ENCODE measurements at places on chromosomes 1 and 21.

DNA sequence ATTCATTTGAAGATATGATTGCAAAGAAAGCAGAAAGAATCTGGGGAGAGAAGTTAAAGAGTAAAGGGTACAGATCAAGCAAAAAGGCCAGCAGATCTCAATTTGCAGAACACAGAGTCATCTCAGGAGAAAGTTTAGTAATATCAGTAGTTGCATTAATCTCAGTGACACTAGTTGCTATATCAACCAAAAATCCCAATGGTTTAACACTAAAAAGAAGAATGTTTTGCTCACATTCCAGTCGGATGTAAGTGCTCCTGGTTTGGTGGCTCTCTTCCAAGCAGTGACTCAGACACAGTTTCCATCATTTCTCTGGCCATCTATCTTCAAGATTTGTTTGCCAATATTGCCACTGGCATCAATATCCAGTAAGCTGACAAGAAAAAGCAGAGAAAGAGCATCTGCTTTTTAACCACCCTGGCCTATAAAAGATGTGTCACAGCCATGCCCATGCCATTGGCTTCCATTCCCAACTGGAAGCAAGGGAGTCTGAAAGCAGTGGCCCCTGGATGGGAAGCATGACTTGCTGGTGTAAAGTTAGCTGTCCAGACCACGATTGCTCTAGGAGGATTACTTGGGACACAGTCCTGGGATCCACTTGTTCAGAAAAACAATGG lies 45.5 kb upstream of the AIM2 start:
- DNase-seq, result peak; percentile 56

- no peak for DNase-seq
These were observed 7.6 kb downstream of the TSNAX start for GRCh38 chr1:231536099-231536498.

DNA sequence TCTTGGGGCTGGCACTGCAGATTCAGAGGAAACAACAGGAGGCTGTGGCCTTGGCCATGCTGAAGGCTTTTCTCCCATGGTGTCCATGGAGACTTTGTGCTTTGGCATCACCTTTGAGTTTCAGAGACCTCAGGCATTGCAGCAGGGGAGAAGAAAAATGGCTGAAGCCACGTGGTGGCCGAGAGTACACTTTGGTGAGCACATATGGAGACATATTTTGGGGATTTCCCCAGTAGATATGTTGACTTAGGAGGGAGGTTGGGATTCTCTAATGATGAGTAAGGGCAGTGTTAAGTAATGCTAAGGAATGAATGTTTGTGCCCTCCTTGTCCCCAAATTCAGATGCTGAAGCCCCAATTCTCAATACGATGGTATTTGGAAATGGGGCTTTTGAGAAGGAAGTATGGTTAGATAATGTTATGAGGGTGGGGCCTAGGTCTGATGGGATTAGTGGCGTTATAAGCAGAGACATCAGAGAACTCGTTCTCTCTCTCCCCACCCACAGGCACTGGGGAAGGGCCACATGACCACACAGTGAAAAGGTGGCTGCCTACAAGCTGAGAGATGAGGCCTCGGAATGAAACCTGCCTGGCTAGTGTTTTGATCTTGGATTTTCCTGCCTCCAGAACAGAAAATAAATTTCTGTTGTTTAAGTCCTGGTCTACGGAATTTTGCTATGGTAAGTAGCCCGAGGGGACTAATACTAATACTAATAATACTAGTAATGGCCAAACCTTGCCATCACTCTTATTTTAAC lies 98.6 kb downstream of the TBX19 start:
- no peak for DNase-seq

DNA sequence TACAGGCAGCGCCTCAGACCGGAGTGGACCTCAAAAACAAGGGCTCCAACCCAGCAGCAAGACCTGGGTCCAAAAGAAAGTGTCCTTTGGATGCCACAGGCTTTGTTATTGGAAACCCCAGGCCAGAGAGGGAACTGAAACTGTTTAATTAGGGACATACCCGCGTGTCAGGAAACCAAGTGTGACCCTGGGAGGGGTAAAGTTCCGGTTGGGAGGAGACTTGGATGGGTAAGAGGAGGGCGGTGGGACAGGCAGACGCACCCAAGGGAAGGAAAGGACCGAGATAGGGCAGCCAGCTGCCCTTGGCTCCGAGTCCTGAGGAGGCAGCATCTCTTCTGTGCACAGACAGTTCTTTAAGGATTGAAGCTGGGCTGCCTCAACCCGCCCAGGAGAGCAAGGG lies 71.4 kb downstream of the CDC7 start:
- no peak for DNase-seq

DNA sequence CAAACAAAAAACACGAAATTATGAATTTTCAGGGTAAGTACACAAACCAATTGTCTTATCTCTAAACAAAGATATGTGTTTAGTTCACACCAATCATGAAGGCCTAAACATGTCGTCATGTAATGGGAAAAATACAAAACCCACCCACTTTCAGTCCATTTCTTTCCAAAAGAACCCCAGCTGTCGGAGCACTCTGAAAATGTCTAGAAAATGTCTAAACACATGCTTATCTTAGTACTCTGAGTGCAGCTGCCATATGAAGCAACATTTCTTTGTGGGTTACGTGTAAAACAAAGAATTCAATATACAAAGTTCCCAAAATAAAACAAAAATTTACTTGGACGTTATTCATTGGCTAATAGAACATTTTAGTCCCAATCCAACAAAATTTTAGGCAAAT lies 22.7 kb downstream of the SERBP1 start:
- no peak for DNase-seq

GRCh38 chr1:193569096-193569982 lies 382.9 kb upstream of the B3GALT2 start:
- no peak for DNase-seq

GRCh38 chr1:234435620-234436019 lies 43.4 kb downstream of the TARBP1 start:
- DNase-seq, result no peak

- no peak for DNase-seq
These were observed 60.3 kb downstream of the GALNT2 start for GRCh38 chr1:230127105-230128054.

DNA sequence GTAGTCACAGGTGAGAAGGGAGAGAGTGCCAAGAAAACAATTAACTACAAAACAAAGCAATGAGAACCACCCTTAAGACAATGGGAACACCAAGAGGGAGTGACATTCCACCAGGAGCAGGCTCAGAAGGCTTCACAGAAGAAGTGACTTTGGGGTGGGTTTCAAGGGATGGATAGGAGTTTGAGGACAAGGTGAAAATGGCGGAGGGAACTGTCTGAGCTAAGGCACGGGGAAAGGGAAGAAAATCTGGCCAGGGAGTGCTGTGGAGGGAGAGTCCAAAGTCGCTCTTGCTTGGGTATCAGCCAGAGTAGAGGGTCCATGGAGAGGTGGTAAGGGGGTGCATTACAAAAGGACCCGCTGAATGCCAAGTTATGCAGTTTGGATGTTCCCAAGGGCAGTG lies 87.3 kb downstream of the CAMK2N1 start:
- DNase-seq, result no peak

DNA sequence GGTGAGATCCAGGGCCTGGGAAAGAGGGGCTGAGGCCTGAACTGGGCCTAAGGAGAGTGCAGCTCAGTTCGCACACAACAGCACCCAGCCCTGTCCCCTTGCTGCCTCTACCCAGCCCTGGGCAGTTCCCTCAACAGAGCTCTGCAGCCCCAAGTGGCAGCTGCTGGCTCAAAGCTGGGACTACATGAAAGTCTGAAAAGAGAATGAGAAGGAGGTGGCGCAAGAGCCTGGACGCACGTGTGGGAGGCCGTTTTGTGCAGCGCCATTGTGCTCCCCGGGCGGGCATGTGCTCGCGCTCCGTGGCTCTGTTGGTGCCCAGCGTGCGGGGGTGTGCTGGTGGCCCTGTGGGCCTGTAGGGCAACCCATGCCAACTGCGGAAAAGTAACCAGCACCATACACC lies 10.3 kb downstream of the GPR37L1 start:
- DNase-seq, result no peak

DNA sequence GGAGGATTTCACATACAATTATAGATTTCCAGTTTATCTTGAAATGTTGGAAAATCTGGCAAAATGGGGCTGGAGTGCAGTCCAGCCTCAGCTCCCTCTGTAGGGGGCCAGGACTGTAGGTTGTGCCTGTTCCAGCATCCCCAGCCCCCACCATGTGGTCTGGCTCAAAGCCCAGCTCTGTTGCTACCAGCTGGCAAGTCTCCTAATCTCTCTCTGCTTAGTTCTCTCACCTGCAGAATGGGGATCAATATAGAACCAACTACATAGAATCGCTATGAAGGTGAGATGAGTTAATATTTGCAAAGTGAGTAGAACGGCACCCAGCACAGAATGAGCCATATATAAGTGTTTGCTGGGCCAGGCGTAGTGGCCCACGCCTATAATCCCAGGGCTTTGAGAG lies 50.0 kb upstream of the TARDBP start:
- DNase-seq, result peak; percentile 45

DNA sequence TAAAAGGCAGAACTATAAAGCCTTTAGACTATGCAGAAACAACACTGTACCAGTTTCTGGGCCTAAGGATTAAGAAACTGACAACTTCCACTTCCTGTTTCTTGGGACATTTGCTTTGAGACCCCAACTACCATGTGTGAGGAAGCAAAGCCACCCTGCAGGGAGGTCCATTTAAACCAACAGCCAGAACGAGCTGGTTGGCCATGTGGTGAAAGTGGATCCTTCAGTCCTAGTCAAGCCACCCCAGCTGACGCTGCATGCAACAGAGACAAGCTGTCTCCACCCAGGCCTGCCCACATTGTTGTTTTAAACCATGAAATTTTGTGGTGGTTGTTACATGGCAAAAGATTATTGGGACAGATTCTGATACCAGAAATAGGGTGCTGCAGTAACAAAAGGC lies 31.8 kb upstream of the SLFNL1 start:
- DNase-seq, result no peak

DNA sequence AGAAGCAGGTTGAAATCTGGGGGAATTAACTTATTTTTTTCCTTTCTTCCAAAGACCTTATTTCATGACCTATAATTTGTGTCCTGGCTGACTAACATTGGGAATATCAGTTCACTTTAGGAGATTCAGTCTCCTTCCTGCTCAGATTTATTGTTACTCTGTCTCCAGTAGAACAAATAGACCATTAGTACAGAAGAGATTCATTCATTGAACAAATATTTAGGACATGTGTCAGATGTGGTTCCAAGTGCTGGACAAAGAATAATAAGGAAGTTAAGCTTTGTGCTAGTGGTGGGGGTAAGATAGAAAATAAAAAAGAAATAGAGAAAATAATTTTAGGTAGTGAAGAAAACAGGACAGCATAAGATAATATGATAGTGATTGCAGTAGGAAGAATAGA lies 20.3 kb downstream of the ZMYM4 start:
- no peak for DNase-seq

GRCh38 chr1:53681977-53682685 lies 56.8 kb downstream of the GLIS1 start:
- DNase-seq, result peak; percentile 37

DNA sequence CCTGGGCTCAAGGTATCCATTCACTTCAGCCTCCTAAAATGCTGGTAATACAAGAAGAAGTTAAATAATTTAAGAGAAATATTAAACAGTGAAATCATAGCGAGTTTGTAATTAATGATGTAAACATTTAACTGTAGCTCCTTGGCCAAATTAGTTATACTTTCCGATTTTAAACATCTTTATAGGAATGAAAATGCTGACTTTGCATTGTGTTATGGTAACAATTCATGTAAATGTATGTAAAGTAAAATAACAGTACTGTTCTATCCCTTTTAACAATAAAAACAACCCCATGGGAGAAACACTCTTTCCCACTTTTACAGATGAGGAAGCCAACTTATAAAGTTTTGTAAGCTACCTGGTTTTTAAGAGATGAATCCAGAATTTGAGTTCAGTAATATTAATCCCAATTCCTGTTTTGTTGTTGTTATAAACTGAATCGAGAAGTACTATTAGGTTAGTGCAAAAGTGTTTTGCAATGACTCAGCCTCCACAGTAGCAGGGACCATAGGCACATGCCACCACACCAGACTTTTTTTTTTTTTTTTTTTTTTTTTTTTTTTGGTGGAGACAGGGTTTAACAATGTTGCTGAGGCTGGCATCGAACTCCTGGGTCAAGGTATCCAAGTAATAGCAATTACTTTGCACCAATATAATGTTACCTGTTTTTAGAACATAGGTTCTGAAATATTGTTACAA lies 1360.4 kb downstream of the BRINP3 start:
- no peak for DNase-seq

DNA sequence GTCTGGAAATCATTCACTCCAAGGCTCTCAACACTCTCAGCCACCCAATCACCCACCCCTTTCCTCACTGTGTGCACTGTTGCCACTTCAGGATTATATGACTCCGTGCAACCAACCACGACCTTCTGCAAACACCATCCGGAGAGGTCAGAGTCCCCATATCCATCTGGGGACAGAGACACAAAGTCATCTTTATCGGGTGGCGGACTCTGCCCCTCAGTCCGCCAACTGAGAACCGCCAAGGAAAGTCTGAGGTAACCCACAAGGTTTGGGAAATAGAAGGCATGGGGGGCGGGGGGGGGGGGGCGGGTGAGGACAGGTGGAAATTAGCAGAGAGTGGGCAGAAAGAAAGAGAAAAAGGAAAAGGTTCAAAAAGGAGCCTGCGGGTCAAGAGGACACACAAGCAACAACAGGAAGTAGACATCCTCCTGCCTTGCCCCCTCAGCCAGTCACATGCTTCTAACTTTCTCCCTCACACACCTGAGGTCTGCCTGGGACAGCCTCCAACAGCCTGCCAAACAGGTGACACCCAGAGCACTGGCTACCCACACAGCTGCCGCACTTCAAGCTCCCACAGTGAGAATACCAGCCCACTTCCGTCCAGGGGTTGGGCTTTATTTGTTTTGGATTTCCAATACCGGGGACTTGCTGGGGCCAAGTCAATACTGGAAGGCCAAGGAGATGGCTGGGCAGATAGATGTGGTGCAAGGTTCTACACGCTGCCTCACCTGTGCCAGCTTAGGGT lies 58.1 kb downstream of the SSBP3 start:
- DNase-seq, result no peak

DNA sequence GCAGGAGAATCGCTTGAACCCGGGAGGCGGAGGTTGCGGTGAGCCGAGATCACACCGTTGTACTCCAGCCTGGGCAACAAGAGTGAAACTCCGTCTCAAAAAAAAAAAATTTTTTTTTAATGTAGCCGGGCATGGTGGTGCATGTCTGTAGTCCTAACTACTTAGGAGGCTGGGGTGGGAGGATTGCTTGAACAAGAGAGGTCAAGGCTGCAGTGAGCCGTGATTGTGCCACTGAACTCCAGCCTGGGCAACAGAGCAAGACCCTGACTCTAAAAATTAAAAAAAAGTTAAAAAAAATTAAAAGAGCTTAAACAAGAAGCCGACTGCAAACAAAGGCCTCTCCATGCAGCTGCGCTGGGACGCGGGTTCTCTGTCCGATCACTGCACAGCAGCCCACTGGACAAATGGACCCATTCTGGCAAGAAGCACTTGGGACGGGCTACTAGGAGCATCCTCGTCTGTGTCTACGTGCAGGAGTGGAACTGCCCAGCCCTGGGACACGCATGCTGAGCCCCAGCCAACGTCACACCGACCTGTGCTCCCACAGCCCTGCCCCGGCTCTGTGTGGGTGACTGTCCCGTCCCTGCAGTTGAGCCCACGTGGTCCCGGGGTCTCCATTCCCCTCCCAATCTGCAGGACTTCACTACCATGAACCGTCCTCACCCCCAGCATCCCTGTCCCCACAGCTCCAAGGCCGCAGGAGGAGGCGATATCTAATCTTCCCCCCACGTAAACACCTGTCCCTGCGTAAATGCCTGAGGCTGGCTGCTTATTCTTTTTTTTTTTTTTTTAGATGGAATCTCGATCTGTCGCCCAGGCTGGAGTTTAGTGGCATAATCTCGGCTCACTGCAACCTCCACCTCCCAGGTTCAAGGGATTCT lies 12.3 kb downstream of the SLC35E2B start:
- DNase-seq, result no peak

GRCh38 chr1:18100491-18101063 lies 7.0 kb upstream of the IGSF21 start:
- DNase-seq, result peak; percentile 21
